ENCODE measurements at places on chromosomes 2 and 18.

DNA sequence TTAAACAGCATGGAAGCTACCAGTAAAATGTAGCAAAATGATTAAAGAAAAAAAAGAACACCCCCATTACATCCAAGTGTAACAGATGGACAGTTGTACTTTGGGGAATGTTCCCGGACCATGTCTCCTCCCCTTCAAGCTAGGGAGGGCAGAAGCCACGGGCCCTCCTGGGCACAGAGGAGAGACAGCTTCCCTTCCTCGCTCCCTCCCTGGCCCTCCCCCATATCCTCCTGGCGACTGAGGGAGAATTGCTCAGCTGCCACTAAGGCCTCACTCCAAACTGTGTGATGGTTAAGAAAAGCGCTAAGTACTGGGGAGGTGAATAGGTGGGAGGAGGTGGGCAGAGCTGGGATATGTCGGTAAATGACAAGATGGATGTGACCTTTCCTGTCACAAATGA, 358.0 kb downstream of the HRH4 start:
- no peak for DNase-seq

DNA sequence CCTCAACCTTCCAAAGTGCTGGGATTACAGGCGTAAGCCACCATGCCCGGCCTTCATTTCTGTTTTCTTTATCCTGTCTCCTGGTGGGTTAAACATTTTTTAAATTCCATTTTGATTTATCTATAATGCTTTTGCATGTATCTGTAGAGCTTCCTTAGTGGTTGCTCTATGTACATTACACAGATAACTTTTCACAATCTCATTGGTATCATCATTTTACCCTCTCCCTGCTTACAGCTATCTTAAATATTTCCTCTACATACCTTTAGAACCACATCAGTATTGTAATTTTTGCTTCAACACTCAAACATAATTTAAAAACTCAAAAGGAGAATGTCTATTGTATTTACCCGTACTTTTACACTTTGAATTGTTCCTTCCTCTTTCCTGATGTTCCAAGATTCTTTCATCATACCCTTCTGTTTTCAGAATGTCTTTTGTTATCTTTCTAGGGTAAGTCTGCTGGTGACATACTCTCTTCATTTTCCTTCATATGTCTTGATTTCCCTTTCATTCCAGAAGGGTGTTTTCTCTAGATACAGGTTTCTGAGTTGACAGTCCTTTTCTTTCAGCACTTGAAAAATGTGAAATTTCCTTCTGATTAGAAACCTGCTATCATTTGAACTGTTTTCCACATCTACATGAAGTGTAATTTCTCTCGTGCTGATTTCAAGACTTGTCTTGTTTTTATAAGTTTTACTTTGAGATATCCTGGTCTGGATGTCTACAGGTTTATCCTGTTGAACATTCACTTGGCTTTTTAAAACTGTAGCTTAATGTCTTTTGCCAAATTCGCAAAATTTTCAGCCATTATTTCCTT, 21.9 kb downstream of the PPP3R1 start:
- DNase-seq: no peak

- DNase-seq: no peak
Observed at GRCh38 chr2:202005272-202005887, 28.3 kb upstream of the FZD7 start.

DNA sequence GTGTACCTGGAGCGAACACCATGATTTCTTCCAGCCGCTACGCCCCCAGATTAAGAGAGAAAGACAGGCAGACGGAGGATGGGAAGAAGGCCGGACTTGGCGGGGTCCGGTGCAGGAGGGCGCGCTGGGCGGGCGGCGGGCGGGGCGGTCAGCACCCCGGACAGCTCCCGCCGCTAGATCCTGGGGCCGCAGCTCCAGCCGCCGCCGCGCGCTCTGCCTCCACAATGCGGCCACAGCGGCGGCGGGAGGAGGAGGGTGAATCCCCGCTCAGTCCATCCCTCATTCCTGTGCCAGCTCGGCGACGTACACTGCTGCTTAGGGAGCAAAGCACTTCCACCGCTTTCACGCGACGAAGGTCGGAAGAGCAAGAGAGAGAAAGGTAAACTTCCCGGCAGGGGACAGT, at the start of gene AKAIN1:
Gene AKAIN1, minus strand, starts transcription at position 226 of the 403 bp plus-strand sequence. Its CDS starts 204 bp downstream, at position 22.
- no peak for DNase-seq

DNA sequence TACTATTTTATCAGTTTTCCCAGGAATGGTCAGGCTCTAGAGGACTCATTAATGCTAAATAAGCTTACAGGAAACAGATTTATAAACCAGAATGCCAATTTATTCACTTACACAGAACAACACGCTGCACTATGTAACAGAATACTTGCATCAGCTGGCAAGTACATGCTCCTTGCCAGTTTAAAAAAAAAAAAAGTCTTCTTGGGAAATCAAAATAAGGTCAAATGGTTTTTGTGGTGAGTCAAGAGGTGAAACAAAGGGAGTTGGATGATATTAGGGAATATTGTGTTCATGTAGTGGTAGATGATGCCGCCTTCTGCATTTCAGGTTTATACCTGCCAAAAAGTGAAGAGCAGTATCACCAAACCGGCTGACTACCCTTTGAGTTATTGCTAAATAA, 1322.1 kb upstream of the ZEB2 start:
- no peak for DNase-seq

DNA sequence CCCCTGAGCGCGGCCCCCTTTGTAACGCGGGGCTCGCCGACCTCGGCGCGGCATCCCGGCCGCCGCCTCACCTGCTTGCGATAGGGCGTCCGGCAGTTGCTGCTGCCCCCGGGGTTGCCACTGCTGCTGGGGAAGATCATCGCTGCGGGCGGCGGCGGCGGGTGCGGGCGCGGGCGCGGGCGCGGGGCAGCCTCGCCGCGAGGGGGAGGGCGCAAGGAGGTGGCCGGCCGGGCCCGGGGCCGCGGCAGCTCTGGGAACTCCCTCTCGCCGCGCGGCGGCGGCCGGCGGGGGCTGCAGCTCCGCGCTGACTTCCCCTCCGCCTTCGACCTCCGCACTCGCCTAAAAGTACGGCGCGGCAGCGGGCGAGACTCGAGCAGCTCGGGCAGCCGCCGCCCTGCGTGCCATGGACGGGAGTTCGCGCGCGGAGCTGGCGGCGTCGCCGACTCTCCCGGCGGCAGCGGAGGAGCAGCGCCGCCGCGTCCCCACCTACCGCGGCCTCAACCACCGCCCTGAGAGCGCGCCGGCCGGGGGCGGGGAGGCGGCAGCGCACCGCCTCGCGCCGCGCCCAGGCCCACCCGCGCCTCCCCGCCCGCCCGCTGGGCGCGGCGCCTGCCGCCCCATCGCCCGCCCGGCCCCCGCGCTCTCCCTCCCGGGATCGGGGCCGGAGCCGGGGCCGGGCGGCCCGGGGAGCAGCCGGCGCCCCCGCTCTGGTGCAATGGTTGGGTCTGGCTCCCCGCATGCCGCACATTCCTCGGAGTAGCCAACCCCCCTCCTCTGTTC, 86.0 kb downstream of the RBMS1 start:
- no peak for DNase-seq

- no peak for DNase-seq
Observed at GRCh38 chr2:136448986-136449780, 316.2 kb upstream of the THSD7B start.

DNA sequence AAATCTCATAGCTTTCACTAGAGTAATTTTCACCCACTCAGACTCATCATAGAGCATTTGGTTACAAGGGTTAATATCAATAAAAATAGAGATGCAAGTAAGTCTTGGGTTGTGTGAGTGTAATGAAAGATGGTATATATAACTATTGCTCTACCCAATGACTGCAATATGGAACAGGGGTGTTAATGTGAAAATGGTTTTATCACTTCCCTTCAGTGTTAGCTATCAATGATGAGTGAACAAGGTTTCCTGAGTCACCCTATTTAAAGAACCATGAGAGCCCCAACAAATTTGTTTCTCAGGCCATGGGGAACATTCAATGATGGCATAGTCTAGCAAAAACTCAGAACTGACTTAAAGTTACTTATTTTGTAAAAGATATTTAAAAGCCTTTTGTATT, 1133.6 kb upstream of the ZEB2 start:
- no peak for DNase-seq

DNA sequence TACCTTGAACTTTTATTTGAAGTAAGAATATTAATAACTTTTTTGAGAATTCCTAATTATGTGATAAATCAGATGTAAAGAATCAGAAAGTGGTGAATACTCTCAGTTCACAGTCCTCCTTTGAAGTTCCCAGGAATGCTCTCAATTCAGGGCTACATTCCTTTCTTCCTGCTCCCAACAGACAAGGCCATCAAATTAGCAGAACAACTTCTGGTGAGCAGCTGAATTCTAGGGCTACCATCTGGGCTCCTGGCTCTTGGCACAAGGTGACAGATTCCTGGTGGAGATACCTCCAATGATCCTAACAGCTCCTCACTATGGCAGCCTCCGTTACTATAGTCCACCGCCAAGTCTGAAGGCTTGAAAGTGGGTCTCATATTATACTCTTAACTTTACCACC, 37.8 kb upstream of the OLA1 start:
- no peak for DNase-seq

DNA sequence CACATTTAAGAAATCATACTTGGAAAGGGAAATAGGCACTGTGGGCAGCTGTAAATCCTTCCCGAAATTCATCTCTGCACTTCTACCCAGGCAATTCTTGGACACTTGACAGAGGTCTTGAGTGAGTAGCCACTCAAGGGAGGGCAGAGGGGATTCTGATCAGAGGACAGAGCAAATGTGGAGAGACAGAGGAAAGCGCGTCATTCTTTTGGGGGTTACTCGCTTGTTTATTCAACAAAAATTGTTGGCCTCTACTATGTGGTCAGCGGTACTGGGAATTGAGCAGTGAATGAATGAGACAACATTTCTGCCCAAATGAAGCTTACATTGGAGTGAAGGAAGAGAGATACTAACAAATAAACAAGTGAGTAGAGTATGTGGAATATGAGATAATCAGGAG, 41.4 kb upstream of the YES1 start:
- no peak for DNase-seq

GRCh38 chr2:189527812-189528592, 52.6 kb downstream of the SLC40A1 start:
- DNase-seq: no peak

- no peak for DNase-seq
Observed at GRCh38 chr2:141554810-141555209, 576.0 kb downstream of the LRP1B start.

DNA sequence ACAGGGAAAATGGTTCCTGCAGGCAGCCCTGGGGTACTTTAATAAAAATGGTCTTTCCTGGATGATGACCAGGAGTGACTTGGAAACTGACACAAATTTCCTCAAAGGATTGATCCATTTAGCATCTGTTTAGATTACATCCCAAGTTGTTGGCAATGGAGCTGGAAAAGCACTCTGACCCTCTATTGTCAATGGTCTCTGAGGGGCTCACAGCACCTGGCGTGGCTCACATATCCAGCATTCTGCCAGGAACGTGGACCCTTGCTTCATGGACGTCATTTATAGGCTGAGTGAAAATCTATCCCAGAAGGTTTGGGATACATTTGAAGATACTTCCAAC, 43.8 kb downstream of the SERTAD2 start:
- no peak for DNase-seq

DNA sequence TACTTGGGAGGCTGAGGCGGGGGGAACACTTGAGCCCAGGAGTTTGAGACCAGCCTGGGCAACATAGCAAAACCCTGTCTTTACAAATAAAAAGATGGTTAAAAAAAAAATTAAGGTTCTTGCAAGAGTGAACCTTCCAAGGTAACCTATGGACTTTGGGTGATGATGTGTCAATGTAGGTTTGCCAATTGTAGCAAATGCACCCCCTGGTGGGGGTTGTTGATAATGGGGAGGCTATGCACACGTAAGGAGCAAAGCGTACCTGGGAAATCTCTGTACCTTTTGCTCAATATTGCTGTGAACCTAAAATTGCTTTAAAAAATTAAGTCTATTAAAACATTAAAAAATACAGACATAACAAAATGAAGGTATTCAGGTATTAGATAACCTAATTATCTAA, 70.4 kb downstream of the CWC22 start:
- DNase-seq: no peak

- no peak for DNase-seq
Observed at GRCh38 chr2:18506883-18507509, 53.5 kb downstream of the RDH14 start.

DNA sequence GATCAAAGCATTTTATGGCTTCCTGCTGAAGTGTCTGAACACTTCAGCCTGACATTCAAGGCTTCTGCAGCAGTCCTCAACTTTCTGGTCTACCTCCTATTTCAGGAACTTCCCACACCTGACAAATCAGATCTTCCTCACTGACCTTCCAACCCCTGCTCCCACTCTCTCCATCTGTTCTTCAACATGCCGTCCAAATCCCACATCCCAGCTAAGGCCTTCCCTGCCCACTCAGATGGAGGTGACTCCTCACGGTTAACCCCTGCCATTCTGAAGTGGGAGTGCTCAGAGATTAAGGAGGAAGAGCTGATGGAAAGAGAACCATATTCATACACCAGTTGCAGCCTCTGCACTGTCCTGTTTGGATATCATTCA, 104.8 kb downstream of the POLR1A start:
- DNase-seq: no peak

DNA sequence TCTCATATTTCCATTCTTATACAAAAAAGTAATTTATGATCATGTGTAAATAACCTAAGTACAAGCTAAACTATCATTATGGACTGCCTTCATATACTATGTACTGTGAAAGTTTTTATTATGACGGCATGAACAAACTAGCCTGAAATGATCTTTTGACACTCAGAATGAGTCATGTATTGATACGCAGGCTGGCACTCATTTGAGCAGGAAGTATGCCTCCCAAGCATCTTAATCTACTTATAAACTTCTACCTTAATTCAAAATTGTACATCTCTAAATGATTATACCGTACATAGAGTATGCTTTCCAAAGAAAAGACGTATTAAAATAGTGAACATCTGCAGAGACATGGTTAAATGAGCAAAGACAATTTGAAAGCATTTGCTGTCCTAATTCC, 207.1 kb upstream of the SPOPL start:
- no peak for DNase-seq

GRCh38 chr18:8356001-8356400, 253.2 kb upstream of the RAB12 start:
- DNase-seq: no peak

DNA sequence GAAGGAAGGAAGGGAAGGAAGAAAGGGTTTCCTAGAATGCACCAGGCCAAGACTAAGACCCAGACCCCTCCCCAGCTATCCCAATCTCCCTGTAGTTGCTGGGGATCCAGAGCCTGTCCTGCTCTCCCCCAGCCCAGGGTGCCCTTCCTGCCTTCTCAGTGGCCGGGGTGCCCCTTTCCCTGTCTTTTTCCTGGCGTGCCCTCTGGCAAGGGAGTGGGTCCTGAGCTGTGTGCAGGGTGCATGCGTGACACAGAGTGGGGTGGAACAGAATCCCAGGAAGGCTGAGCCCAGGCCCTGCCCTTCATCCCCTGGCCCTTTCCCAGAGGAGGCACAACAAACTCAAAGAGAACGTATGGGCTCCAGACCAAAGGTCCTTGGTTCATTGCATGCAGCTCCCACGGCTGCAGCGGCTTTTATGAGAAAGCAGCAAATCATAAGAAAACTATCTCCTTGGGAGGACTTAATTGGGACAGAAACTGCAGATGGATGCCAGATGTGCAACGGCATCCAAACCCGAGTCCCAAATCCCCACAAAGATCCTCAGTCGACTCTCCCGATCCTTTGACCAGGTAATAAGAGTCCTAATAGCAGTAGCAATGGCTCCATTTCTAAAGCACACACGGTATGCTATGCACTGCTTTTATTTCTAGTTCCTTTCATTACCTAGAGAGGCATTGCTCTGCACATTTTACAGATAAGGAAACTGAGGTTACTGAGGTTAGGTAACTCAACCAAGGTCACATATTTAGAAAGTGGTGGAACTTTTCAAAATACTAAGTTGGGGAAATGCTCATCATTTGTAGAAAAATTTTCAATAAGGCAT, 12.7 kb upstream of the ARID5A start:
- DNase-seq: no peak

- no peak for DNase-seq
Observed at GRCh38 chr2:182593394-182593975, 122.6 kb upstream of the DNAJC10 start.
